ENCODE measurements at places on chromosomes 6 and 20.
A peak's percentile ranks its signal among the peaks of the same experiment; 100 is the strongest.

- no peak for DNase-seq
Measured at GRCh38 chr20:14712302-14712739, 374.9 kb upstream of the FLRT3 start.

DNA sequence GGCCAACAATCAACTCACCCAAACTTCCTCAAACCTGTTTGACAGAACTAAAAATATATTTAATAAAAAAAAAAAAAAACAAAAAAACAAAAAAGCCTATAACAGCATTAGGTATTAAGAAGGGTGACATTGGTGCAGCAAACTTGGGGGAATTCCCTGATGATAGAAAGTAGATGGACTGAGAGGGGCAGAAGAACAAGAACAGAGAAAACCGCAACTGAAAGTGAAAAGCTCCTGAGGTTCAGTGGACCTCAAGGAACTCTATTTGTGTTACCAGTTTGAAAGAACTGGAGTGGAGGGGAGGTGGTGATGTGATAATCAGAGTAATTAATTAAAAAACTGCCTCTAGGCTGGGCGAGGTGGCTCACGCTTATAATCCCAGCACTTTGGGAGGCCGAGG, 53.8 kb downstream of the MACROD2 start:
- DNase-seq = no peak

- no peak for DNase-seq
Measured at GRCh38 chr6:152295920-152296319, 341.2 kb downstream of the SYNE1 start.

- DNase-seq = no peak
Measured at GRCh38 chr6:73049971-73050594, 175.2 kb downstream of the KHDC1L start.

- no peak for DNase-seq
Measured at GRCh38 chr20:17873410-17874270, 95.0 kb downstream of the SNX5 start.

DNA sequence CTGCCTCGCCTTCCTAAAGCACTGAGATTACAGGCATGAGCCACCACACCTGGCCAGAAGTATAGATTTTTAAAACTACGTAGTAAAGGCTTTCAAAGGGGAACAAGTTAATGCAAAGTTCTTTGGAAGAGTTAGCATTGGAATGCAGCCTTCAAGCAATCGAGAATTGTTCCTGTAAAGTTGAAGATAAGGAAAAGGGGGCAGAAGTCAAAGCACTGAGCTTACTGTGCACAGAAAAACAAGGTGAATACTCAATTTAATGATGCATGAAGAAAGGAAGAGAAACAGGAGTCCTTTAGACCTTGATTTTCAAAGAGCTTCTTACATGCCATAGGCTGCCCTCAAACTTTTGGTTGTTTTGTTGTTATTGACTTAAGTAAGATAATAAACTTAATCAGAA, 29.1 kb upstream of the LGSN start:
- DNase-seq = no peak

- peak; percentile 60 for DNase-seq
Measured at GRCh38 chr6:13813621-13814175, 659 bp downstream of the MCUR1 start.

DNA sequence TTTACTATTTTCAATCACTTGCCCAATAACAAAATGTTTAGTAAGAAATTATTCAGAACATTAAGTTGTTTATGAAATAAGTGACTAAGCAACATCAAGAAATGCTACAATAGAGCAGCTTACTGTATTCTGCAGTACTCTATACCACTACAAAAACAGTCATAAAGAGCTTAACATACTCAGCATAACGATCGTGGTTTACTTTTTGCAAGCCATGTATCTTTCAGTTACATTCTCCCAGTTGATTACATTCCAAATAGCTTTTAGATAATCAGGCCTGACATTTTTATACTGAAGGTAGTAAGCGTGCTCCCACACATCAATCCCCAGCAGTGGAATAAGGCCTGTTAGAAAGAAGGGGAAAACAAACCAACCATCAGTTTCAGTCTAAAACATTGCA, 10.7 kb downstream of the SOD2 start:
- no peak for DNase-seq

DNA sequence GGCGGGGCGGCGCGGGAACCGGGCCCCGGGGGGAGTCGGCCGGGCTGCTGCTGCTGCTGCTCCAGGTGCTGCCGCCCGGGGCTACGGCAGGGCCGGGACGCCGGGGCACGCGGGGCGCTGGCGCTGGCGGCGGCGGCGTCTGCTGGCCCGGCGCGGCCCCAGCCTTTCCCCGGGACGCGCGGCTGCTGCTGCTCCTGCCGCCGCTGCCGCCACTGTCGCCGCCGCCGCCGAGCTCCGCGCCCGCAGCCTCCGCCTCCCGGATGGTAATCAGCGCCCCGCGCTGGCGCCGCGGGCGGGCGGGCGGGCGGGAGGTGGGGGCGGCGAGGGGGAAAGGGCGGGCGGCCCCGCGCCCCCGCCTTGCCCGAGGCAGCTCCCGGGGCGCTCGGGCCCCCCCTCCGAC, 306 bp downstream of the EBF4 start:
- DNase-seq = no peak

- DNase-seq = no peak
Measured at GRCh38 chr6:35038076-35038475, 103.1 kb downstream of the TCP11 start.

DNA sequence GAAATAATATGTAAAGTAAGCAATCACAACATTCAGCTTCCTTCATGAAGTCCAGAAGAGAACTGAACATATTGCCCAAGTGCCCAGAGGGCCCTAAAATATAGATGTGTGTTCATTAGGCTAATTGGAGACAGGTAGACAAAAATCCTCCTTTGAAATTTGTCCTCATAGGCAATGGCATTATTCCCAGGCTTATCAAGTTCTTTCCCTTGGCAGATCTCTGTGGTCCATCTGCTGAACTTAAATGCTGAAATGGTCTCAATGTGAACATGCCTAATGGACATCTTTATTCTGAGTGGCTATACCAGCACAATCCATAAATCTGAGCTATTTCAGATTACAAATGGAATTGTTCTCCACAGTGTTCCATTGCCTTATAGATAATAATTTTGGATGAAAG, 79.0 kb upstream of the BMP5 start:
- DNase-seq = no peak

DNA sequence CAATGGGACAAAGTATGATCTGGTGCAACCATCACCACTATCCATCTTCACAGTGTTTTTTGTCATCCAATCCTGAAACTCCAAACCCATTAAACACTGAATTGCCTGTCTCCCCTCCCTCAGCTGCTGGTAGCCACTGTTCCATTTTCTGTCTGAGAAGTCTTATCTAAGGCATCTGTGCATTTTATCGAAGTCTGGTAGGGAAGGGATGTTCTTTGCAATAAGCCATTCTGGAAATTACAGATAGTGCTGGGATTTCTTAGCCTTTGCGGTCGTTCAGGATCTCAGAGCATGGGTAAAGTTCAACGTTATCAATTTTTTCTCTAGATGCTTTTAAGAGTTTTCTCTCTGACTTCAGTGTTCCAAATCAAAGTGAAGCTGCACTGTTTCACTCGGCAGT, 24.1 kb downstream of the KIF25 start:
- no peak for DNase-seq

DNA sequence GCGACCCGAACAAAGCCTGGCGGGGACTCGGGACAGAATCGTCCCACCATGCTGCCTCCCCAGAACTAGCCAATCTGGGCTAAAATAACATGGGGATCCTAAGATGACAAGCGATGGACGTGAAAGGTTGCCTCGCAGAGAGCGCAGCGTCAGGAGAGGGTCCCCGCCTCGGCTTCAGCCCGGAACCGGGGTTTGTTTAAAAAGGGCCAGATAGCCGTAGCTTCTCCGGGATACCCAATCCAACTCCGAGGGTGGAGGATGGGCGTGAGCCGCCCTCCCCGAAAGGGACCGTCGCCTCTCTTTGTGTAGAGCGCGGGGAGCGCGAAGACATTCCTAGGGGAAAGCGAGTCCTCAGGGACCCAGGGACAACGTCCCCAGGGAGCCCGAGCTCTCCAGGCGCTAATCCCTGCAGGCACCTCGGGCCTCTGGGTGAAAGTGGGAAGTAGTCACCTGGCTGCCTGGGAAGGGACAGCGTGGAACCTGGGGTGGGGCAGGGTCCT, 643 bp downstream of the CD24 start:
- no peak for DNase-seq

- DNase-seq = no peak
Measured at GRCh38 chr6:54017877-54018276, 93.4 kb upstream of the MLIP start.

DNA sequence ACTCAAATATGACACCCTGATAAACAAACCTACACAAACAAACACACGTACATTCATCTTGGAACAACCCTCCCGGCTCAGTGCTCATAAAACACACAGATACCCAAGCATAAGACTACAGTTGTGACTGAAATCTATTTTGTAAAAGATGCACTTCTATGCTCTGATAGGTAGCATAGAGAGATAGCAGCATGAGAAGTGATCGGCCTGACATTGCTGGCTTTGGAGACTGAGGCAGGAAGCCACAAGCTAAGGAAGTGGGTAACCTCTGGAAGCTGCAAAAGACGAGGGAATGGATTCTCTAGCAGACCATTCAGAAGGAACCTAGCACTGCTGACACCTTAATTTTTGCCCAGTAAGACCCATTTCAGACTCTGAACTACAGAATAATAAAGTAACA, 1.6 kb upstream of the RNF39 start:
- no peak for DNase-seq

- DNase-seq = no peak
Measured at GRCh38 chr6:106077170-106077569, 9.0 kb upstream of the PRDM1 start.

GRCh38 chr6:122726649-122727048, 52.9 kb upstream of the FABP7 start:
- peak; percentile 48 for DNase-seq

- DNase-seq = no peak
Measured at GRCh38 chr6:152636609-152637295, 410 bp downstream of the SYNE1 start.

- peak; percentile 43 for DNase-seq
Measured at GRCh38 chr6:27867051-27867944, 44.9 kb downstream of the OR2B2 start.

GRCh38 chr20:20690676-20691476, 21.6 kb downstream of the RALGAPA2 start:
- peak; percentile 63 for DNase-seq

GRCh38 chr6:20400456-20401204, 1.0 kb upstream of the E2F3 start:
- DNase-seq = peak; percentile 48

DNA sequence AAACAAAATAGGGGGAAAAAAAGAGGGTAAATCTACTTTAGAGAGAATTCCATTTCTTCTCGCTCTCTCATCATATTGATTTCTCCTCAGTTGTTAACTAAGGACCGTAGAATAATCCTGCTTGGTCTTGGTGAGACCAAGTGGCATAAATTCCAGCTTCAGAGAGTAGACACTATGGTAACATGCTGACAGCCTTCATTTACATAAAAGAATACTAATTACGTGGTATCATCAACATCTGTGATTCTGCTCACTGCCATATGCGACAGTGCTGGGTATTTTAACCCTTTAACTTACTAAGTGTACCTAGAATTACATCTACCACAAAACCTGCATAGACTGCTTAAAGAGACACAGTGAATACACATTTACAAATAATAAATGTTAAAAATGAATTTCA, 27.1 kb downstream of the TOMM6 start:
- DNase-seq = no peak

- no peak for DNase-seq
Measured at GRCh38 chr20:2538931-2539720, 2.8 kb downstream of the TMC2 start.

DNA sequence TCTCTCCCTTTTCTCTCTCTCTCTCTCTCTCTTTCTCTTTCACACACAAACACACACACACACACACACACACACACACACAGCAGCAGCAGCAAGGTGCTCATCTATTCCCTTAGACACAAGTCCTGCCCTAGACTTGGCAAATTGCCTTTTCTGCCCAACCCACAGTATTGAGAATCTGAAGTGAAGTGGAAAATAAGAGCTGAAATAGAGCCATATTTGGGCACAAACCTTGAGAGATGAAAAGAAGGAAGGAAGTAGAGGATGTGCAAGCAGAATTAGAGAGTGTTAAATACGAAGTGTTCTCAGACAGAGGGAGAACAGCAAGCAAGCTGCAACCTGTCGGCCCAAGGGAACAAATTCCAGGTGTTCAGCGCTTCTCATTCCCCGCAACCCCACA, 557.5 kb upstream of the NOX3 start:
- peak; percentile 22 for DNase-seq

GRCh38 chr20:52402514-52402913, 210.9 kb upstream of the ZFP64 start:
- DNase-seq = no peak

GRCh38 chr20:63067266-63067635, 60.5 kb upstream of the BHLHE23 start:
- no peak for DNase-seq

GRCh38 chr20:39532205-39532604, 570.1 kb downstream of the DHX35 start:
- DNase-seq = no peak

DNA sequence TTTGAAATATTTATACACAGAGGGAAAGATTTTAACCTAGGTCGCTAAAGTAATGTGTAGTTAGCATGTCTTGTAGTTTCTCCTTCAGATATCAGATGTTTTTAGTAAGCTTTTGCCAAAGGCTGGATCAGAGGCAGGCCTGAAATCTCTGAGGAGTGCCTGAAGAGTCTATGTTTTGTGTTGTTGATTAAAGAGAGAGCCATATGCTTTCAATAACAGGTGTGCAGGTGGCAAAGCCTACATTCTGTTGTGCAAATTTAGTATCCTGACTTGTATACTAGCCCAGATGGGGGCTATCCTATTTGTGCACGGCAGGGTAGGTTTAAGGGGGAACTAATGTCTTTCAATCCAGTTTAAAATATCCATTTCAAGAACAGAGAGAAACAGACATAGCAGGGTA, 167.1 kb upstream of the ATXN1 start:
- DNase-seq = no peak

DNA sequence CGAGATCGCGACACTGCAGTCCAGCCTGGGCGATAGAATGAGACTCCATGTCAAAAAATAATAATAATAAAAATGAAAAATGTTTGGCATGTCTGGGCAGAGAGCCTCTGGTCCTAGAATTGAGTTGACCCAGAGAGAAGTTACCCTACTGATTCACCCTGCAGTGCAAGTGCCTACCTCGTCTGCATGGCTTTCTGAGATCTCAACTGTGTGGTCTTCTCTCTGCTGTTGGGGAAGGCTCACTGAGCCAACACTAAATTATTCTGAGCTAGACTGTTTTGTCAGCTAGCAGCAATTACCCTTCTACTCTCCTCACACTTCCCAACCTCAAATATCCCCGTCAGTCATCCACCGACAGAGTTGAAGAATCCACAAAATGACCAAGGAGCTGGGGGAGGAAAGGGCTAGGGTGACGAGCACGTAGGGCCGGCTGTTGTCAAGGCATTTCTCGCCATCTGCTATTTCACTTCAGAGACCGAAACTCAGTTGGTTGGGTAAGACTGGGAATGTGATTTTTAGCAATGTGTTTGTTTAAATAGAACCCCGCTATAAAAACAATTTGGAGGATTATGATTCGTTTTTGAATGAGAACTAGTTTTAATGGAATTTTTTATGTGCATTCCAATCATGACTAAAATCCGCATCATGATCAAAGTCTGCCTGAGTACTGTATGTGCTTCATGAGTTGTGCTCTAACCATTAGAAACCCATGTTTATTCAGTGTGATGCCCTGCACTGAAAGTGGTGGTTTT, 9.4 kb downstream of the MAS1 start:
- DNase-seq = no peak
